ENCODE measurements at places on chromosomes 2 and 18. TPM values are rescaled to one million over a fixed set of nuclear protein-coding genes. Genes with fewer than 3 reads are reported as not detected.

Gene HAUS1
- polyA plus RNA-seq, result 49.7 TPM

Gene CHN1
- polyA plus RNA-seq, result 29.1 TPM

Gene COBLL1
- polyA plus RNA-seq, result 121 TPM

Gene ZNF396
- polyA plus RNA-seq, result 7.4 TPM

Gene UPP2
- polyA plus RNA-seq, result 10.6 TPM

Gene PCARE
- 0.24 TPM for polyA plus RNA-seq

Gene IMPA2
- 95.6 TPM for polyA plus RNA-seq

DNA sequence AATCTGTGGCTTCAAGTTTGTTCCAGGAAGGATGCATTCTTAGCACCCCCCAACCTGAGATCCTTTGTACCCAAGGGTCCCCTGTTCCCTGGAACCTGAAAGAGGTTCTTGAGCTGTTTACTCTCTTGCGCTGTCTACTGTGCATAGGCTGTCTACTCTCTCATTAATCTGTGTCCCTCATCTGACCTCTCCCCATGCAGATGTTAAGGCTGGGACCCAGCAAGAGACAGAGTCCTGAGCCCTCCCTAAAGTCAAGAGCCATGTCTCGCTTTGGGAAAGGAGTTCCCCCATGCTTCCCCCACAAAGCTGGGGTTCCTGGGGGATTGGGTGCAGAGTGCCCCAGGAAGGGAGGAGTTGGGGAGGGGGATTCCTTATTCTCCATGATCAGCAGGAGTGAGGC is 312.9 kb downstream of the CYP26B1 start:
- DNase-seq, result no peak

DNA sequence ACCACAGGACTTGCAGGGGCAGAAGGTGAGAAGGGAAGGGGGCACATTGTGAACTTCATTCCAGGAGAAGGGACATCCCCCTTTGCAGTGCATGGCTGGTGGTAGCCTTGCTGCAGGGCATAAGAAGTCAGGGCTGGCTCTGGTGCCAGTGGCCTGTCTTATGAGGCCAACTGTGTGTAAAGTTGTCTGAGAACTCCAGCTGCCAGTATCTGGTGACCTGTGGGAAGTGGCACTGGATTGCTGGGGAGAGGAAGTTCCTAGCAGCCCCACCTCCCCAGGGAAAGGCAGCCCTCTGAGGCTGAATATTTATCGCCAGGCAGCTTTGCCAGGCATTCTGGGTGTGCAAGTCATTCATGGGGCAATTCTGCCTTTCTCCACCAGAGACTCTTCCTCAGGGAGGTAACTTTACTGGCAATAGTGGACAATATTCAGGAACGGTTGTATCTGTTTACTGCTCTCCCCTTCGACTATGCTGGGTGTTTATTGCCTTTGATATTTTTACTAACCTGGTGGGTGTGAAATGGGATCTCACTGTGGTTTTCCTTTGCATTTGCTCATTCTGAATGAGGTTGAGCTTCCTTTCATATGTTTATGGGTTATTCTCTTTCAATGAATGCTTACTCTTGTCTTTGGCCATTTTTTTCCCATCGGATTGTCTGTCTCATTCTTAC is 12.3 kb downstream of the TRPM8 start:
- no peak for DNase-seq

GRCh38 chr2:232535761-232536530 is 3.5 kb upstream of the CHRNG start:
- no peak for DNase-seq

GRCh38 chr2:238573916-238574315 is 147.2 kb downstream of the ASB1 start:
- no peak for DNase-seq

DNA sequence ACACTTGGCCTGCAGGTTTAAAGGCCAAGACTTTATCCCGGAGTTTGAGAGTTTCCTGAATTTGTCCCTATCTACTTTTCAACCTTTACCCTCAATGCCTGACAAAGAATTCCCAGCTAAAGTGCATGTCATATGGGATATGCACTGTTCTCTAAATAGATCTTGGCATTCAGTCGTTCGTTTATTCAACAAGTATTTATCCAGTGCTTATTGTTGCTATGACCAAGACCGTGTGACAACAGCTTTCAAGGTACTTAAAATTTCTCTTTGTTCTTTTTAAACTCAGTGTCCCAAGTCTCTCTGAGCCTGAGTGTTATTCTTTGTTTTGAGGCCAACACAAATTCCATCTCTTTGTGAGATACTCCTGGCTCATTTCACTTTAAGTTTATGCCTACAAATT is 133.4 kb downstream of the RGPD3 start:
- DNase-seq, result no peak

GRCh38 chr18:28834889-28835288 is 658.0 kb upstream of the CDH2 start:
- DNase-seq, result no peak

GRCh38 chr2:104873689-104874054 is 19.8 kb downstream of the POU3F3 start:
- no peak for DNase-seq

- no peak for DNase-seq
Measured at GRCh38 chr2:178225006-178225805, 30.9 kb downstream of the OSBPL6 start.

DNA sequence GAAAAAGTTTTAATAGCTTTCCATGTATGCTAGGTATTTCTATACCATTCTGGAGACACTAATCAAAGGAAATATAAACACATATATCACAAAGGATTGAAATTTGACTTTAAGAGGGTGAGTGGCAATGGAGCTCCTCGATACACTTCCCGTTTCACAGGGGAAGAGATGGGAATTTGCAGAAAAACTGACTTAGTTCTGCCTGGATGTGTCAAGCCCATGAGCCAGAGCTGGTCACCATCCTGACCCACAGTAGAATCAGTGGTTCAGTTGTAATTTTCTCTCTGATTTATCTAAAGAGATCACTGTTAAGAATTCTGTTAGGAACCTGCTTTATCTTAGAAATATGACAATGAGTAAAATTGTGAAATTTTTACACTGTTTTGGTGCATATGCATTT is 34.2 kb downstream of the PLCL1 start:
- DNase-seq, result no peak
